GM23338 (cell line): ENCODE measurements at places on chromosomes 12 and 14.

GRCh38 chr12:104130760-104131159 lies 7.2 kb downstream of the NFYB start:
- DNase-seq, result no peak

DNA sequence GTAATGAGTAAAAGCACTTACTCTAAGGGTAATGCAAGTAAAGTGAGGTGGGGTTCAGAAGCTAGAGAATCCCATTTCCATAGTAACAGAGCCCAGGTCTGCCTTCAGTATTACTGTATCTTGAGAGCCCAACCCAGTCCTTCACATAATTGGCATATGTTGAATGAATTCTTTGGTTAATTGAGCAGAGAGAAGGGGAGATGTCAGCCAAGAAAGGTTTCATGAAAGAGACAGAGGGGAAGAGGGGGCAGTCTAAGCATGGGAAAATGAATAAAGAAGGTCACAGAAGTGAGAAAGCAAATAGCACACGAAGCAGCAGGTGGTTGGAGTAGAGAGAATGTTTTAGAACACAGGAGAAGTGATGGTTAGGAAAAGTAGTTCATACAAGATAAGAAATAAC lies 371.1 kb downstream of the SEC23A start:
- DNase-seq, result no peak

DNA sequence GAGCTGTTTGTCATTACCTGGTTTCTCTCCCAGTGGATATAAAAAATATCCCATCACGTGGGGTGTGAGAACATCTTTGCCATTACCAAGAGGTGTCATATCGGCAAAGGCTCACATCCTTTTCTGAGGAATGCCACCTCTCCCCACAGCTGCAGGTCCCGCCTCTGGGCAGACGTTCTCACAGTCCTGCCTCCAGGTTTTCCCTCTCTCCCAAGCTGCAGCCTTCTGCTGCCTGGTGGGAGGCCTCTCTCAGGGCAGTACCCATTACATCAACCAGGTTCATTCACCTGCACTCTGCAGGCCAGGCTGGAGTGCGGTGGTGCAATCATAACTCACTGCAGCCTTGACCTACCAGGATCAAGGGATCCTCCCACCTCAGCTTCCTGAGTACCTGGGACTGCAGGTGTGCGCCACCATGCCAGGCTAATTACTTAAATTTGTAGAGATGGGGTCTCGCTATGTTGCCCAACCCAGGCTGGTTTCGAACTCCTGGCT lies 15.0 kb upstream of the TMEM119 start:
- DNase-seq, result peak; percentile 67

DNA sequence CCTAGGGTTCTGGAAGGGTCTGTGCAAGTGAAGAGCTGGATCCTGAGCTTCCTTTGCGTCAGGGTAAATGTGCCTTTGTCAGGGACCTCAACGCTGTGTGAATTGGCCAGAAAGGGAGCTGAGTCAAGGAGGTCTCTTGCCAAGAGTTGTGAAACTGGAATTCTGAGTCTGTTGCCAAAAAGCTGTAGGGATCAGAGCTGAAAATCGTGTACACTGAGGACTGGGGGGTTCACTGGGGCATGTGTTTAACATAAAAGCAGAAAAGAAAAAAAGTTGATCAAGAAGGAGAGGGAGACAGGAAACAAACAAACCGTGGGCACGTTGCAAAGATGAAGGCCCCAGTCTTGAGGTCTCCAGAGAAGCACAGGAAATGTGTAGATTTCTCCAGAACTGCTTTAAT lies 1081.5 kb downstream of the VRK1 start:
- no peak for DNase-seq

DNA sequence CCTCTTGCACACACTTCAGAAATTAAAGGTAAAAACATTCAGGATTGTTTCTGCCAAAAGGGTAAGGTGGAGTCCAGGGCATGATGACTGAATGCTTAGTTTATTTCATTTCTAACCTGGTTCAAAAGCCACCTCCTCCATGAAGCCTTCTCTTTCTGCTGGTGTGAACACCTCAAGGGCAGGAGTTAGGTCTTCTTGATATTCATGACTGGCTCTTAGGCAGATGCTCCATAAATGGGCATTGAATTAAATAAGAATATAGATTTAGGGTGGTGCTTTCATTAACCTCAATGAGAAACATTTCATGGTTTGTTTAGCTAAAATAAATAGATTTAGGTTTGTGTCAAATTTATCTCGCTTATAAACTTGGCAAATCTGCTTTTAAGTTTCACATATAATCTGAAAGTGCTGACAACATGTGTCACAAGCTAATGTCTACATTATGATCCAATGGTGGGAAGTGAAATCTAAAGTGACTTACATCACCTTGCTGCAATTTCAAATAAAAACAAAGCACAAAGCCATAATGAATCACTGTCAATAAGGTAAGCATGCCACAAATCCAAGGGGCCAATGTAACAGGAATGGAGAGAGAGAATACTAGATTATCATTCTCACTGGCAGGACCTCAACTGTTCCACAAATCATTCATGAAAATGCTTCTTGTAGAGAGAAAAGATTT lies 72.7 kb upstream of the GRIP1 start:
- DNase-seq, result no peak

DNA sequence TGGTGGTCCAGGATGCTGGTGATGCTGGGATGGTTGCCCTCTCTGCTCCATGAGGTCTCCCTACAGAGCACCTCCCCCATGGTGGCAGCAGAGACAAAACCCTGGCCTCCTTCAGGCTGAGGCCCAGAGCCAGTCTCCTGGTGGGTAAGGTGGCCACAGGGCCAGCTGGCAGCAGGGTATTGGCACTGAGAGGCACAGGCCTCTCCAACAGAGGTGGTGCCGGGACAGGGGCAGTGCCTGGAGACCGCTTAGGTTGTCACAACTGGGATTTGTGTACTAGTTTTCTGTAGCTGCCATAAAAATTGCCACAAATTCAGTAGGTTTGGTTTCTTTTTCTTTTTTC lies 6.1 kb upstream of the MTA1 start:
- no peak for DNase-seq

DNA sequence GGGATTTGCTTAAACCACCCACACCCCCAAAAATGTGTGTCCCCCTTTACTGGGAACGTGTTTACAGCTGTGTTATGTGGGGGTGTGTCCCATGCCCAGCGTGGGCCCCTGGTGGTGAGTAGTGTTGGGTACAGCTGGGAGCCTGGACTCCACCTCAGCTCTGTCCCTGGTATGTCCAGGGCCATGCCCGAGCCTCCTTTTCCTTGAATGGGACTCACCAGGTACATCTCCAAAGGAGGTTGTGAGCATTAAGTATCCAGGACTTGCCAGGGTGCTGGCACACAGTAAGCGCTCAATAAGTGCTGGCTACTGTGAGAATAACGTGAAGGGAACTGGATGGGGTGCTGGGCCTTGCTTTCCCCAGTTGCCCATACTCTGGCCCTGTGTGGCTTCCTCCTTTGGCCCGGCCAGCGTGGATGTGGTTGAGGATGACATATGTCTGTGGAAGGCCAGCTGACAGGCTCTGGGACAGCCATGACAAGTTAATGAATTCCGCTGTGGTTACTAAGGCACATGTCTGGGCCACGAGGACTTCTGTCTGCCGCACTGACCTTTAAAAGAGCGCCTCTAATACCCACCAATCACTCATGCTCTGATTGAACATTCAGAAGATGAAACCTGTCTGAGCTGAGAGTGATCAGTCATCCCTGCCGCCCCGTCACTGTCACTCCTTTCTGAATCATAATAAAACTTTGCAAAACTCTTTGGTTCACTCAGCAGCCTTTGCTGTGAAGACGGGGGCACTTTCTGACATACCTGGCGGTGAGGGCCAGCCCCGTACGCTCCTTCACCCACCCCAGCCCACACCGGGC lies 74.7 kb downstream of the DIO3 start:
- DNase-seq, result no peak

DNA sequence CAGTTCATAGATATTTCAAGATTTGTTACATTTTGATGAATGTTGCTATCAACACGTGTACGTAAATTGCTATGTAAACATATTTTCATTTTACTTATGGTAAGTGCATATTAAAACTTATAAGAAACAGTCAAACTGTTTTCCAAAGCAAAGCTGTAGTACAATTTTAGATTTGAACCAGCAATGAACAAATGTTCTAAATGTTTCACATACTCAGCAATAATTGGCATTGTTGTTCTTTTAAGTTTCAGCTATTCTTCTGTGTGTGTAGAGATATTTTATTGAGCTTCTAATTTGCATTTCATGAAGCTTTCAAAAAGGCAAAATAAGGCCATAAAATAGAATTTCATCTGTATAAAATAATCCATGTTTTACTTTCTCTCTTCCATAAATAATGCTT lies 1433.2 kb downstream of the LRFN5 start:
- DNase-seq, result no peak

- no peak for DNase-seq
Measured at GRCh38 chr14:90405101-90405500, 8.3 kb downstream of the CALM1 start.

GRCh38 chr12:46523863-46524770 lies 151.5 kb upstream of the SLC38A2 start:
- no peak for DNase-seq

- no peak for DNase-seq
Measured at GRCh38 chr14:77275041-77275580, 4.1 kb upstream of the NGB start.

GRCh38 chr14:46574221-46574977 lies 77.2 kb downstream of the RPL10L start:
- no peak for DNase-seq

- no peak for DNase-seq
Measured at GRCh38 chr14:75372260-75372659, 55.6 kb upstream of the JDP2 start.

GRCh38 chr14:68935761-68936214 lies 43.3 kb downstream of the ACTN1 start:
- no peak for DNase-seq

DNA sequence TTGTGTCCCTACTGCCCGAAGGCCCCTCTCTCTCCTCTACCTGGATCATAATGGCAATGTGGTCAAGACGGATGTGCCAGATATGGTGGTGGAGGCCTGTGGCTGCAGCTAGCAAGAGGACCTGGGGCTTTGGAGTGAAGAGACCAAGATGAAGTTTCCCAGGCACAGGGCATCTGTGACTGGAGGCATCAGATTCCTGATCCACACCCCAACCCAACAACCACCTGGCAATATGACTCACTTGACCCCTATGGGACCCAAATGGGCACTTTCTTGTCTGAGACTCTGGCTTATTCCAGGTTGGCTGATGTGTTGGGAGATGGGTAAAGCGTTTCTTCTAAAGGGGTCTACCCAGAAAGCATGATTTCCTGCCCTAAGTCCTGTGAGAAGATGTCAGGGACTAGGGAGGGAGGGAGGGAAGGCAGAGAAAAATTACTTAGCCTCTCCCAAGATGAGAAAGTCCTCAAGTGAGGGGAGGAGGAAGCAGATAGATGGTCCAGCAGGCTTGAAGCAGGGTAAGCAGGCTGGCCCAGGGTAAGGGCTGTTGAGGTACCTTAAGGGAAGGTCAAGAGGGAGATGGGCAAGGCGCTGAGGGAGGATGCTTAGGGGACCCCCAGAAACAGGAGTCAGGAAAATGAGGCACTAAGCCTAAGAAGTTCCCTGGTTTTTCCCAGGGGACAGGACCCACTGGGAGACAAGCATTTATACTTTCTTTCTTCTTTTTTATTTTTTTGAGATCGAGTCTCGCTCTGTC lies 1.8 kb downstream of the INHBE start:
- no peak for DNase-seq

GRCh38 chr14:101808020-101808641 lies 46.6 kb downstream of the PPP2R5C start:
- peak; percentile 79 for DNase-seq

GRCh38 chr12:46946137-46946536 lies 120.3 kb upstream of the SLC38A4 start:
- no peak for DNase-seq

- peak; percentile 38 for DNase-seq
Measured at GRCh38 chr12:32107359-32108267, 966 bp downstream of the BICD1 start.

DNA sequence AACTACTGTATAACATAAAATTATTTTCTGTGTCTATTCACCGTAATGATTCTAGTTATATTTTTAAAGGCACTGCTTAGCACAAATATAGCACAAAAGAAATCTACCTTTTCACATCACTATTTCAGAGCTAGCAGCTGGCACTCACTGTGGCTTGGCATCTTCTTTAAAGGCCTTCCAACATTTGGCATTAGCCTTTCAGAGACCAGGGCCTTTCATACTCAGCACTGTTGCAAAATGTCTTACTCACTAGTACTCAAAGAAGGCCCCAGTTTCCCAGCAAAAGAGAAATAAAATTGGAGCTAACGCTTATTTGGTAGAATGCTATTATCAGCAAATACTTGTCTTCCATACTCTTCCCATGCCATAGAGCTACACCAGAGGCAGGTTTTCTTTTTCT lies 238.4 kb downstream of the MED13L start:
- no peak for DNase-seq

- DNase-seq, result peak; percentile 74
Measured at GRCh38 chr12:108337235-108338223, 1.6 kb downstream of the CMKLR1 start.

DNA sequence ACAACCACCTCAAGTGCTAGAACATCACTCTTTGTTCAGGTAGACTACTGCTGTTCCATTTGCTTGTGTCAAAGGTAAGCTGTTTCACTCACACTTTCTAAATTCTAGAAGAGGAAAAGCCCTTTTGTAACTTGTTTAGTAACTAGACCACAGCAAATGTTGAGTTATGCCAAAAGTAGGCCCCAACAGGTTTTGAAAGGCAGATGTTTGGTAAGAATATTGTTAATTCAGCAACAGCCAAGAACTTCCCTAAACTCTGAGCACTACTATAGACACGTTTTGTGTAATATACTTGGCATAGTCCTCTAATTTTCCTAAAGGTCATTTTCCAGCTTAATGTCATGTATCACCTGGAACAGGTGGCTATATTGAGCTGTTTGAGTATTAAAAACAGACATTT lies 79.0 kb downstream of the DCAF5 start:
- DNase-seq, result no peak

- no peak for DNase-seq
Measured at GRCh38 chr14:72552236-72552635, 341.7 kb downstream of the DPF3 start.

DNA sequence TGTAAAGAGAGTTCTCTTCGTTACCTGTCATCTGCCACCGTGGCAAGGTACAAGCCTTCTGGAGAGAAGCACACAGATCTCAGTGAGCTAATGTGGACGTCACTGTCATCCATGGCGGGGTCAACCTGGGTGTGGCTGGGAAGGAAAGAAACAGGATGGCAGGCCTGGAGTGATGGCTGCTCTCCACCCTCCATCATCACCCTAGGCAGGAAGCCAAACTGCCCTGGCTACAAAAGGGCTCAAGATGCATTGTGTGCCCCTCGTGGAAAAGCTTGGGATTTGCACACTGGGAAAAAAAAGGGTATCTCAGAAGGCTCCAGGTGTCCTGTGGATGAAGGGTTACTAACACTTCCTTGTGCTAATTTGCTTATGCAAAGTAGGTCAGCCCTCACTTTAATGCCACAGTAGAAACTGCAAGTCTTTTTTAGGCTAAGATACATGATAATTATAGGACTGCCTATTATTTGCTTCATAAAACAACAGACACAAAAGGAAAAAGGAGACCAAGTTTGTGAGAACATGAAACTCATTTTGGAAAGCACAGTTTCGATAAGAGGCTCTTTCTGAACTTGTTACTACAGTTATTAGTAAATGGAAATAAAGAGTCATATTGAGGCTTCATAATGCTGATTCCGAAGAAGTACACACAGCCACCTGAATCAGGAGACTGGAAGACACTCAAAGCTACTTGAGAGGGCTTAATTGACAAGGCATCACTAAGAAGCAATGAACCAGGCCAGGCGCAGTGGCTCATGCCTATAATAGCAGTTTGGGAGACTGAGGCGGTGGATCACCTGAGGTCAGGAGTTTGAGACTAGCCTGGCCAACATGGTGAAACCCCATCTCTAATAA lies 18.9 kb downstream of the RFC5 start:
- no peak for DNase-seq
